ENCODE measurements at places on chromosomes 2 and 18.

- no peak for DNase-seq
Observed at GRCh38 chr2:66583881-66584280, 149.0 kb downstream of the MEIS1 start.

DNA sequence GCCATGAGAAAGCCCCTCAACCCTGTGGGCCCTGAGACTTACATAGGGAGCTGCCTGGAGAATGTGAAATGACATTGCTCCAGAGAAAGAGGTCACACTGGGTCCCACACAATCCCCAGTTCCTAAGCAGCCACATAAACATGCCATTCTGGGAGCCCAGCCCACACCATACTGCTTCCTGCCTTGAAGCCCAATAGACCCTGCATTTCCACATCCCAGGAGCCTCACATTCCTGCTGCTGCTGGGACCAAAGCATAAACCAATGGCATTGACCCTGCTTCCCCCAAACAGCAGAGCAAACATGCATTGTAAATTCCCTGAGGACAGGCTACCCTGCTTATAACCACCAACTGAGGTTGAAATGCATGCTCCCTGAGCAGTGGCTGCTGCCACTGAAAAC is 1117.6 kb upstream of the SLC39A10 start:
- DNase-seq, result no peak

DNA sequence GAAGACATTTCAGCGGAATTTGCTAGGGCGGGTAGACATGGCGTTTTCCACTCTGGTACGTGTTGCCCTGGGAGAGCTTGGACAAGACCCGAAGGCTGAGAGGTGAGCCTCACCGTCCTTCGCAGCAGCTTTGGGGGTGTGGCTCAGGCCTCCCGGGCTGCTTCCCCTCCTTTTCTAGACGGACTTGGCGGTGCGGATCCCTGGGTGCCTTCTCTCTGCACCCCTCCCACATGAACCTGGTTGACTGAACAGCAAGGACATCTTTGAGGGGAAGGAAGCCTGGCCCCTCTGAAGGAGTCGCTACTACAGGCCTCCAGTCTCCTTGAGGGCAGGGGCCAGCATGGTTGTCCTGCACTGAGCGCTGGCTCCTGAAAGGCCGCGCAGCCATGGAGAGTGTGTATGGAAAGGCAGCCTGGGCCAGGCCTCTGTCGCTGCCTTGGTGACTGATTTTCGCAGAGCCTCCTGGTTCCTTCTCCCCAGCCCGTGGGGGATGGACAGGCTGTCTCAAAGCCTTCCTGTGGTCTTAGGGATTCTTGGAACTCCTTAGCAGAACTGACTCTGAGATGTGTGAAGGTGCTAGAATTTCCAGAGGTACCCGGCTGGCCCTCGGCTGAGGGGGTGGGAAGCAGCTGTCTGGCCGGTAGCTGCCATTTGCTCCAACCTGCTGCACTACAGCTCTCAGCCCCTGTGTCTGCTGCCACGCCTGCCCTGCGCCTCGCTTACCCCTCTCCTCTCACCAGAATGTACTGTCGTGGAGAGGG is 9.9 kb downstream of the CNNM4 start:
- no peak for DNase-seq

DNA sequence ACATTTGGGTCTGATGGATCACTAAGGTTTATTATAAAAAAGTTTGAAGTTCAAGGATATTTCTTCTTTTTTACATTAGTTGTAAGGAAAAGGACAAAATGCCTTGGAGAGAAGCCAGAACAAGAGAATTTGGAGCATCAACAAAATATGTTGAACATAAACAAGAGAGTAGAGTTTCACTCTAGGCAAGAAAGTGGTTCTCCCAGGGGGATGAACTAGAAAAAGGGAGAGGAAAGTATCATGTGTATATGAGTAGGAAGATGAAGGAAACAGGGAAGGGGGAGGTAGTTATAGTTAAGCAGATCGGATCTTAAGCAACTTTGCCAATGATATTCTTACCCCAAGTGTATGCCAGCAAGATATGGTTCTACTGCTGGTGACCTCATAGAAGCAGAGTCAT is 63.8 kb upstream of the GALNT3 start:
- DNase-seq, result no peak

GRCh38 chr18:8450013-8450412 is 159.2 kb upstream of the RAB12 start:
- no peak for DNase-seq

DNA sequence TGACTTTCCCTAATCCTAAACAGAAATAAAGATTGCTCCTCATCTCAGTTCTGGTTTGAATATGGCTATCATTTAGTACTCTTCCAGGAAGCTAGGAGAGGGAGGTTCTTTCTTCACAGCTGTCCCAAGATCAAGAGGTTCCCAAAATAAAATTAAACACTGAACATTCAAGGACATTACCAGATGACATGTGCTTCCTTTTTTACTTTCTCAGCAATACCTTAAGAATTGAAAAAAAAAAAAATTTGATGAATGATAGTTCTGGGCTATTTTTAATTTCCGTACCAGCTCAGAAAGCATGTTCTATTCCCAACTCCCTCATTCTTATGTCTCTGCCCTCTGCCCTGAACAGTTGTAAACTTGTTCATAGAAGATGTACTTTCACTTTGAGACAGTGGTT is 61.7 kb upstream of the MYL1 start:
- no peak for DNase-seq

GRCh38 chr2:46826569-46827245 is 88.9 kb downstream of the MCFD2 start:
- no peak for DNase-seq

DNA sequence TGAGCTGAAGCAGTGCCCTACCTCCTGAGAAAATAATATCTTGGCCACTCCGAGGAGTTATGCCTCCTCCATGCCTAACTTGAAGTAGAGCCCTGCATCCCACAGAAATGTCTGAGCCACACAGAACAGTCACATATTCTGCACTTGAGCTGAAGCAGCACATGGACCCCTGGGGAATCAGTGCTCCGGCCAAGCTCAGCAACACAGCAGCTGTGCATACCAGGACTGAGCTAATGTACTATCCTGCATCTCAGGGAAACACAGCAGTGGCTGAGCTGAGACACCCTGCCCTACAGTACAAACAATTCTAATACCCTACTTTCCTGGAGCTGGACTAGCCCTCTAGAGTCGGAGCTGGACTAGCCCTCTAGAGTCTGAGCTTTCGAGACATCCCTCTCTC is 166.9 kb downstream of the ZNF516 start:
- no peak for DNase-seq

DNA sequence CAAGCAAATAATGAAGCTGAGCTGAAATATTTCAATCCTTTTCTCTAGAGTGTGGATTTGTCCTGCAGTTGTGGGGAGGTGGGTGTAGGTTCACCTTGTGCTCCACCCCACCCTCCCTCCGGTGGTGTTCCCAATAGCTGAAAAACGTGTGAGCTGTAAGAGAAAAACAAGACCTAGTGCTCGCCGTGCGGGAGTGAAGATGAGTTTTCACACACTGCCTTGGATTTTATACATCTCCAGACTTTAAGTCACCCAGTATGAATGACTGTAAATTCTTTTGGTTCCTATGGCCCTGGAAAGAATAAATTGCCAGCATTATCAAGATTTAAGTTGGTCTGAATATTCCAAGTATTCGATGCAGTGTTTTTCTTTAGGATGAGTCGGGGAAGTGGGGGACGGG is 1.9 kb upstream of the SOX11 start:
- no peak for DNase-seq

- no peak for DNase-seq
Observed at GRCh38 chr2:236499691-236500578, 69.7 kb upstream of the ACKR3 start.

GRCh38 chr2:137367361-137367760 is 596.9 kb upstream of the HNMT start:
- DNase-seq, result no peak

- DNase-seq, result no peak
Observed at GRCh38 chr18:45557287-45557686, 58.0 kb upstream of the SLC14A2 start.

DNA sequence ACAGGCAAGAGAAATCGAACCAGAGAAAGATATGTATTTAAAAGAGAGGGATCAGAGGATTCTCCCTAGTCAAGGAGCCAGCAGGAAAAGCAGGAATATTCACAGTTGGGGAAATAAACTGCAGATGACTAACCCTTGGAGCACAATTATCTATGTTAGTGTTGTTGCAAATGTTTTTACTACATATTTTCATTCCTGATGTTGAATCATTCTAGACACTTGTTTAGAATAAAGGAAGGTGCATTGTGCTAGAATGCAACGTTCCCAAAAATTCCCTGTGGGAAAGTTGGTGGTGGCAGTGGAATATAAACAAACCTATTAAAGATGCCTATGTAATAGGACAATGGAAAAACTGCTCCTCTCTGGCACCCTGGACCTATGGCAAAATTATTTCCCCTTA is 63.3 kb downstream of the DTNA start:
- no peak for DNase-seq

- DNase-seq, result no peak
Observed at GRCh38 chr2:39546937-39547336, 109.9 kb upstream of the MAP4K3 start.

DNA sequence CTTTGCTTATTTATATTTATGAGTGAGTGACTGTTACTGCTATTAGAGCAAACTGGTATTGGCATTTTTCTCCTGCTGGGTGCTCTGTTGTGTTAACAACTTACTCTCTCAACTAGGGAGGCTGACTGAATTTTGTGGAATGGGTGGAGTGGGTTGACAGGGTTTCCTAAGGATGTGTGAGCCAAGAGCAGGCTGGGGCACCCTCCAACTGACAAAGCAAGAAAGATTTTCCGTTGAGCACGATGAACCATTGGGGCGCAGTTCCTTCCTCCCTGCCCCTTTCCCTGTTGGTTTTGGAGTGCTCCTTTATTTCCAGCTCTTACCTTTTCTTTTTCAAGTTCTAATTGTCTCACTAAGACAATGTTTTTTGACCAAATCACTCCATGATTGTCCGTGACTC is 20.3 kb downstream of the SEH1L start:
- DNase-seq, result no peak

DNA sequence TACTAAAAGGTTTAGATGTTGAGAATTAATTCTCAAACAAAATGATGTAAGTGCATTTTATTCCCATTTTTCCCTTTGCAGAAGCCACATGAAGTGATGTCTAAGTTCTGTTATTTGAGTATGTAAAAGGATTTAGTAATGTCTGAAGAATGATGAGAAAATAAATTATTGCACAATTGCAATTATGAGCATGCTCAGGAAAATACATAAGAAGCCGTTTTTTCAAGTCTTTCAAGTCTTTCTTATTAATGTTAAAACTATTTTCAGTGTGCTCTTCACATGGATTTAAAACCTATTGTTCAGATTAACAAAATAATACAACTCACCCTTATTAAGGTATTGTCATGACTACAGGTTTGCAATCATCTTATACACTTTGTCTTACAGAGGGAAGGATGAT is 331.4 kb upstream of the NETO1 start:
- DNase-seq, result no peak

- DNase-seq, result no peak
Observed at GRCh38 chr2:101162561-101163330, 11.6 kb upstream of the TBC1D8 start.

DNA sequence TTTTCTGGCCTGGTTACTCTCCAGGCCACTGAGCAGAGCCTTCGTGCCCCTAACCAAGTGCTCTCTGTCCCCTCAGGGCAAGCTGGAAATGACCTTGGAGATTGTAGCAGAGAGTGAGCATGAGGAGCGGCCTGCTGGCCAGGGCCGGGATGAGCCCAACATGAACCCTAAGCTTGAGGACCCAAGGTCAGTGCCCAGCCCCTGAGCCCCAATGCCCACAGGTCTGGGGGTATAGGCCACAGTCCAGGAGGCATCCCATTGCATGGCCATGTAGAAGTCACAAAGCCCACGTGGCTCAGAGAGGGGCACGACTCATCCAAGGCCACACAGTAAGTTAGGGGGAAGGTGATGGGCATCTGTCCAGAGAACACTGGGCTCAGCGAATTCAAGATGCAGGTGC is 227.6 kb downstream of the DYSF start:
- no peak for DNase-seq

- DNase-seq, result no peak
Observed at GRCh38 chr2:201642086-201642578, 1.2 kb downstream of the TMEM237 start.

GRCh38 chr18:2171840-2172625 is 399.3 kb downstream of the METTL4 start:
- DNase-seq, result no peak

DNA sequence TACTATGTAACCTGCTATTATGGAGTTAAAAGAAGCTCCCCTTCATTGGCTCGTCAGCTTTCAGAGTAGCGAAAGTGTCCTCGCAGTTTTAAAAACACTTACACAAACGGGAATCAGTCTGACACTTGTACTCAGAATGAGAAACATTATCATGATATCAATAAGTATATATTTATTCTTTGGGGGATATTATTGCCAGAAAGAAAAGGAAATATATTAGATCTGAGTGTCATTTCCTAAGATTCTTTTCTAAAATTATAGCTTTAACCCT is 584.5 kb downstream of the ZEB2 start:
- no peak for DNase-seq

GRCh38 chr18:35747894-35748472 is 166.4 kb downstream of the GALNT1 start:
- DNase-seq, result no peak

GRCh38 chr2:120803764-120804335 is 68.2 kb downstream of the GLI2 start:
- no peak for DNase-seq

DNA sequence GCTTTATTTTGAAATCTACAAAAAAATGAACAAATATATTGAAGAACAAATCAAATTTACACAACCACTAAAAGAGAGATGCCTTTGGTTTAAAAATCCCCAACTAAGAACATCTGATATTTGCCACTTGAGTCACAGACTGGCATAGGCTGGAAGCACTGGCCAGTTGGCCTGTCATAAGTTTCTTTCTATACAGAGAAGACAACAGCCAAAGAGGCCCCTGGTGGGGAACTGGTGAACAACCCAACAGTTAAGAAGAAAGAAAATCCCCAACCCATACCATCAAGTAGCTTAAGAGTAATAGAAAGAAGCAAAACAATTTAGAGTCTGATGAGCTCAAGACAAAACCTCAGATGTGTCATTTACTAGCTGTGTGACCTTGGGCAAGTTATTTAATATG is 45.5 kb downstream of the OSR1 start:
- no peak for DNase-seq

DNA sequence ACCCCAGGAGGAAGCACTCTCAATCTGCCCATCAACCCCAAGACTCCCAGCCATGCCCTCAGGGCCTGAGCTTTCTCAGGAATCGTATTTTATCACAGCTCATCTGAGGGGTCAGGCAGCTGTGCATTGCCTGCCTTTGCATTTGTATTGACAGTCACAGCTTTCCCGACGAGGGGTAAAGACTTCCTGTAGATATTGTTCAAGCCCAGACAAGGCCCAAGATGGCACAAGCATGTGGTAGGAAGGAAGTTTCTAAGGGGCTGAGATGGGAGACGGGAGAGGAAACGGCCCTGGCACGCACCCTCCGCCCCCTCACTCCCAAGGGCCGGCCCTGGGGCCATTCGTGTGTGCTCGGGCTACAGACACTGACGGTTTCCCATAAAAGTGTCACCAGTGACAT is 34.2 kb upstream of the PRLH start:
- DNase-seq, result no peak

DNA sequence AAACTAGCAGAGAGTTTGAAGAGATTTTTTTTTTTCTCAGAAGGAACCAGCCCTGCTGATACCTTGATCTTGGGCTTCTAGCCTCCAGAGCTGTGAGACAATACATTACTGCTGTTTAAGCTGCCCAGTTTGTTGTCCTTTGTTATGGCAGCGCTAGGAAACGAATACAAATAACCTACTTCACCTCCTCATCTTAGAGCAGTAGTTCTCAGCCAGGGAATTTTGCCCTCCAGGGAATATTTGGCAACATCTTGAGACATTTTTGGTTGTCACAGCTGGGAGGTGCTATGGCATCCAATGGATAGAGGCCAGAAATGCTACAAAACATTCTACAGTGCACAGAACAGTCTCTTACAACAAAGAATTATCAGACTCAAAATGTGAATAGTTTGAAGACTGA is 43.9 kb upstream of the BCL11A start:
- DNase-seq, result no peak
